Dermis microvascular lymphatic vessel endothelial cell (primary cell): ENCODE measurements at places on chromosomes 1 and 21. TPM values are rescaled to one million over a fixed set of nuclear protein-coding genes. Genes with fewer than 3 reads are reported as not detected.

Gene AMY2B
- 0.90 and 1.9 TPM in 2 replicates for total RNA-seq

Gene ERICH3
- total RNA-seq: not detected in 2 replicates

Gene TSPAN1
- total RNA-seq: 0.13 TPM in 1 of 2 replicates, not detected in the other

Gene RNF186
- not detected in 2 replicates for total RNA-seq
